ENCODE measurements at places on chromosomes 6 and 20.

GRCh38 chr6:70130865-70131264 lies 172.0 kb downstream of the COL9A1 start:
- DNase-seq, result no peak

DNA sequence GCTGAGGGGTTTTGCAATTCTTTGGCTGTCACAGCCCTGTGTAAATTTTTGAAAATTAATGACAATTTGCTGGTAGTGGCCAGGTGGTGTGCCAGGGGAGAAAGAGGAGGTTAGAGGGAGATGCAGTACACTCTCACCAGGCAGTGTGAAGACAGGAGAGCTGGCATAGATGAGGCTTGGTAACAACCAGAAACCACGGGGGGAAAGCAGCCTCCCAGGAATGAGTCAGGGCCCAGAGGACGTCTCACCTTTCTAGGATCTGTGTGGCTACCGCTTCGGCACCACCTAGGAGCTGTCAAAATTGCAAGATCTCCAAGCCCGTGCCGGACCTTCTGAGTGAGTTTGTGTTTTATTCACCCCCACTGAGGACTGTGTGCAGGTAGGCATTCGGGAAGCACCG lies 171.4 kb downstream of the PACRG start:
- DNase-seq, result no peak

GRCh38 chr6:138550346-138550767 lies 51.1 kb upstream of the NHSL1 start:
- DNase-seq, result no peak

DNA sequence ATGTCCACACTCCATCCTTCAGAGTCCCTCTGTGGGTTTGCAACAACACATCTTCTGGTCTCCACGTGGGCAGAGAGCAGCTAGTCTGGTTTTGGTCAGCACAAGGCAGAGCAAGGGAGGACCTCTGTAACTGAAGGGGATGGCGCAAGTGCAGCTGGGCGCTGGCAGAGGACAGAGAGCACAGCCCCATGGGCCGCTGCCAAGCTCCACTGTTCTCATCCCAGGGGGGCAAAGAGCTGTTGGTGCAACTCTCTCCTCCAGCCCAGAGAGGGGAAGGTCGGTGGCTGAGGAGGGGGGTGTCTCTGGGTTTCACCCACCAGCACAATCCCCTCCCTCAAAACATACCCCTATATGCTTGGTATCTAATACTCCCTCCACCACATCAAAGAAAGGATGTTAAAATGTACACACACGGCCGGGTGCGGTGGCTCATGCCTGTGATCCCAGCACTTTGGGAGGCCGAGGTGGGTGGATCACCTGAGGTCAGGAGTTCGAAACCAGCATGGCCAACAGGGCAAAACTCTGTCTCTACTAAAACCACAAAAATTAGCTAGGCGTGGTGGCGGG lies 9.1 kb downstream of the ATP9A start:
- no peak for DNase-seq

DNA sequence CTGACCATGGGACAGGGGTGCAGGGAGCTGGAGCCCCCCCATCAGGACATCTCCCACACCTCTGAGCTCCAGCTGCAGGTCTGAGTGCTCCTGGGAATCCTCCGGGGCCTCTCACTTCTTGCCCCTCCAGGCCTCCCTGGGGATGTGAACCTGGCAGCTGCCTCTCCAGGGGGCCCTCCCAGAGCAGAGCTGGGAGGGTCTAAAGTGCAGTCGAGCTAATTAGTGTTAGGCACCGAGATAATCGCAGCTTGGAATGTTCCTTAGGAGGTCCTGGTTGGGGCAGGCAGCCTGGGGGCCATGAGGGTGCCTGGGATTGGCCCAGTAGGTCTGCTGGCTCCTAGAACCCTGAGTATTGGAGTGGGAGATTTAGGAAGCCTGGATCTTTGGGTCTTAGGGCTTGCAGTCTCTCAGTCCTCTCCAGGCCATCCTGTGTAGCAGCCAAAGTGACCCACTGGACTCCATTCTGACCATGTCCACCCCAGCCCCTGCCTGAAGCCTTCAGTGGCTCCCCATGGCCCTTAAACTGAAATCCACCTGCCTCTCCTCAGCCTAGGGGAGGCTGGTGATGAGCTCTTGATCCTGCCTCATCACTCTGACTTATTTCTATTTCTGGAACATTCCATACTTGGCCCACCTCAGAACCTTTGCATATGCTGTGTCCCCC lies 26.0 kb downstream of the CEBPB start:
- DNase-seq, result no peak

- DNase-seq, result no peak
These were observed 48.3 kb upstream of the HDGFL1 start for GRCh38 chr6:22521035-22521434.

DNA sequence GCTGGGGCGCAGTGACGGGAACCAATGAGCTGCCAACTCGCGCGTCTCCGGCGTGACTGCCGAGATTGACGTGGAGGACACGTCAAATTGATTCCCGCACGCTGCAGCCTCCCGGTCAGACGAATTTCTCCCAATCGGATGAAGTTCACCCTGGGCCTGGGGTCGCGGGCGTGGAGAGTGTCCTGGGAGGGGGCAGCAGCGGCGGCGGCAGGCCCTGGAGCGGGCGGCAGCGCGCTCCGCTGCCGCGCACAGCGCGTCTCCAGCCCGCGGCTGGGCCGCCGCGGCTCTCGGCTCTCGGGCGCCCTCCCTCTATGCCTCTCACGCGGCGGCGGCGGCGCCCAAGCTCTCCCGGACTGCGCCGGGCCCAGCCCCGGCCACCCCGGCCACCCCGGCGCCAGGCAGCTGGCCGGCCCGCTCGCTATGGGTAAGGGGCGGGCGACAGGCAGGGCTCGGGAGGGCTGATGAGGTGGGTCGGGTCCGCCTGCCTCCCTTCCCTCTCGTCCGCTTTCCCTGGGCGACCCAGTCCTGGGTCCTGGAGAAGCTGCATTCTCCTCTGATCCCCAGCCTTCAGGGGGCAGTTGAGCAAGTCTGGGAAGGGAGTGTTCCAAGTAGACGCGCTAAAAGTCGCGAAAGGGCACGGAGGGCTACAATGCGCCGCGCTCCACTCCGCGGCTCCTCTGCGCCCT lies at the start of gene PAX1:
TSS of gene PAX1 (plus strand) at position 90 of the 686 bp plus-strand sequence. CDS start at position 139, 49 bp downstream.
- no peak for DNase-seq

DNA sequence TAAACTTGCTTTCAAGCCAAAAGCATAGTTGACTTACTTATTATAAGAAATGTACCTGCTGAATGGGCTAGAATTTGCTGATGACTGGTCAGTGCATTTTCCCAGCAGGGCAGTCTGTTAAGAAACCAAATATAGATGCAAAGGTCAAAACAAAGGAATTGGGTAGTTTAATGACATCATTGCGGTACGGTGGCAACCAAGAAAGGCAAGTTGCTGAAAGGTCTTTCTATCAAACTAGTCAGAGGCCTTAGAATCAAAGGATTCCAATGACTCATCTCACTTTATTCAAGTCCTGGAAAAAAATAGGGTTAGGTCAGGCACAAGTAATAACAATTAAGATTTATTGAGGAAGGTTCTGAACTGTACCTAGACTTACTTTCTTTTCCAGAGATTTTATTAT lies 76.4 kb downstream of the KIZ start:
- no peak for DNase-seq

- DNase-seq, result no peak
These were observed 106.4 kb upstream of the PDE10A start for GRCh38 chr6:165769401-165769800.

DNA sequence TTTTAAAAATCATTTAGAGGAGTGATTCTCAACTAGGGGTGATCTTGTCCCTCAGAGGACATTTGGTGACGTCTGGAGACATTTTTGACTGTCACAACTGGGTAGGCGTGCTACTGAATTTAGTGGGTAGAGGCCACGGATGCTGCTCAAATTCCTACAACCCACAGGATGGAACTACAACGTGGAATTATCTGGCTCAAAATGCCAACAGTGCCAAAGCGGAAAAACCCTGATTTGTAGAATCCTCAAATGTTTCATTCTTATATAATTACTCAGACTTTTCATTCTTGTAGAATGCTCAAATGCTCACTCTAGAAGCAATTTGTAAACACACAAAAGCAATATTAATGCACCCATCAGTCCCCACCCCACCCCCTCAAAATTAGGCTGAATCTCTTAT lies 229.8 kb downstream of the ZMYND8 start:
- DNase-seq, result no peak

- no peak for DNase-seq
These were observed 68.5 kb downstream of the ELOVL5 start for GRCh38 chr6:53280207-53280606.

DNA sequence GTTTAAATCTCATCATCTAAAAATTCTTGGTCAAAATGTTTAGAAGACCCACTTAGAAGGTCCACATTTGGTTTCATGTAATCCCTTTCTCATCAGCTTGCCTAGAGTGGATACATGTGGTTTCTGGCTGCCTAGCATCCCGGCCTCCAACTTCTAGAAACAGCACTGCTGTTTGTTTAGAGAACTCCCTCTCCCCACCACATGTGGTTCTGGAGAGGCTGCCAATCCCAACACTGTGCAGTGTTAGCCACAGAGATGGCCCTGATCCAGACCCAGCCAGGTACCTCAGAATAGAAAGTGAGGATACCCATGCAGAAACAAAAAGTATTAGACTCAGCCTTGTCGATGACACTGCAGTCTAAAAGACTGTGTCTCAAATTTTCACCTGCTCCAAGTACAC lies 241.8 kb downstream of the BCKDHB start:
- no peak for DNase-seq

DNA sequence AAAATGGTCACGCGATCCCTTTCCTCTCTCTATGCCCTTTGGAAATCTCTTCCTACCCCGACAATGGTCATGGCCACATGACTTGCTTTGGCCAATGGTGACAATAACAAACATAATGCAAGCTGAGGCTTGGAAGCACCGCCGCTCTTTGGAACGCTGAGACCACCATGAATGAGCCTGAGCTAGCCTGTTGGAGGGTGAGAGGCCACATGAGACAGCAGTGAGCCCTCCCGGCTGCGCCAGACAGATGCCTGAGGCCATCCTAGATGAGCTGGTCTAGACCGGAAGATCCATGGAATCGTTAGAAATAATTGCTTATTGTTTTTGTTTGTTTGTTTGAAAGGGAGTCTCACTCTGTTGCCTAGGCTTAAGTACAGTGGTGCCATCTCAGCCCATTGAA lies 64.2 kb downstream of the STK35 start:
- DNase-seq, result no peak

- no peak for DNase-seq
These were observed 2.6 kb upstream of the GPSM3 start for GRCh38 chr6:32194825-32195651.

Data from T-helper 22 cell (primary cell).